Cerebellar nuclear complex (tissue), 1 donor: ENCODE measurements at places on chromosomes 3 and 15.

GRCh38 chr15:101026656-101027272 is 107.6 kb downstream of the LRRK1 start:
- no peak for DNase-seq

DNA sequence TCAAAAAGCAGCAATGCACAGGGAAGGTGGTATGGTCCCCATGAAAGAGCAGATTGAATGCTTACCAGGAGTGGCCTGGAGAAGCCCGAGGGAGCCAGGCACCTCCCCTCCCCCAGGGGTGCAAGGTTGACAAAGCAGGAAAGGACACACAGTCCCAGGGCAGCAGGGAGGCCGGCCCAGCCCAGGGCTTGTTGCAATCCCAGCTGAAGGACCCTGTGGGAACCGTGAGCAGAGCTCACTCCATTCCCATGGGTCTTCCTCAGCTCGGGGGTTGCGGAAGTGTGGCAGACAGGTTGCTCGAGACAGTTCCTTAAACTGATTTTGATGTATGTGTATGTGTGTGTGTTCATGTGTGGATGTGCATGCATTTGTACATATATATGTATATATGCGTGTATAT is 15.8 kb downstream of the UROC1 start:
- DNase-seq = no peak

DNA sequence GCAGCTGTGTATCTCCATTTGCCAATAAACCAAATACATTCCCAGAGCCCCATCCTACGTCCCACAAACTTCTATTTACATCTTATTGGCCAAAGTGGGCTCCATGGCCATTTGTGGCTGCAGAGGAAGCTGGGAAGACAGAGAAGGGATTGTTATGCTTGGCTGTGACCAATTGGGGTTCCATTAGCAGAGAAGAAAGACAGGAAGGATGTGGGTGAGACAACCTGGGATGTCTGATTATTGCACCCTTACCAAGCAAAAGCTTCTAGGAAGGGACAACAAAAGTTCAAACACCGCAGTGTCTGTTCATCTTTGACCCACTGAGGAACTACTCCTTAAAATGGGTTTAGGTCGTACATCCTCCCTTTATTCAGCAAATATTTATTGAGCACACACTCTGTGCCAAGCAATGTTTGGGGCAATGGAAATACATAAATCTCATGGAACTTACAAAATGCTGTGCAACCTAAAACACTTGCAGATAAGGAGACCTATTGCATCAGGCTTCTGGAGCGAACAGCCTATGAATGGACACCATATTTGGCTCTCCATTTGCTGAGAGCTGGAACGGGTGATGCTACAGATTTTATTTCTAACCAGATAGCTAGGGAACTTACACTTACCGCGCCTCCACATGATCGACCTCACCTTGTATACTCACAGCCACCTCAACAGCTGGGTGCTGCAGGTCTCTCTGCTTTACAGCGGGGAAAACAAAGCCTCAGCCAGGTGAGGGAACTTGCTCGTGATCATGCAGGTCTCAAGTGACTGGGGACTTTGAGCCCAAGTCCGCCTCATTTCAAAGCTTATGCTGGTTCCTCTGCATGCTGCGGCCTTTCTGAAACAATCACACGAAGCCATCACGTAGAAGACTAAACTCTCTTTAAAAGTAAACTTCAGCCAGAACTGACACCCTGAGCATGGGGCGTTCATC is 21.4 kb upstream of the NR2E3 start:
- no peak for DNase-seq

DNA sequence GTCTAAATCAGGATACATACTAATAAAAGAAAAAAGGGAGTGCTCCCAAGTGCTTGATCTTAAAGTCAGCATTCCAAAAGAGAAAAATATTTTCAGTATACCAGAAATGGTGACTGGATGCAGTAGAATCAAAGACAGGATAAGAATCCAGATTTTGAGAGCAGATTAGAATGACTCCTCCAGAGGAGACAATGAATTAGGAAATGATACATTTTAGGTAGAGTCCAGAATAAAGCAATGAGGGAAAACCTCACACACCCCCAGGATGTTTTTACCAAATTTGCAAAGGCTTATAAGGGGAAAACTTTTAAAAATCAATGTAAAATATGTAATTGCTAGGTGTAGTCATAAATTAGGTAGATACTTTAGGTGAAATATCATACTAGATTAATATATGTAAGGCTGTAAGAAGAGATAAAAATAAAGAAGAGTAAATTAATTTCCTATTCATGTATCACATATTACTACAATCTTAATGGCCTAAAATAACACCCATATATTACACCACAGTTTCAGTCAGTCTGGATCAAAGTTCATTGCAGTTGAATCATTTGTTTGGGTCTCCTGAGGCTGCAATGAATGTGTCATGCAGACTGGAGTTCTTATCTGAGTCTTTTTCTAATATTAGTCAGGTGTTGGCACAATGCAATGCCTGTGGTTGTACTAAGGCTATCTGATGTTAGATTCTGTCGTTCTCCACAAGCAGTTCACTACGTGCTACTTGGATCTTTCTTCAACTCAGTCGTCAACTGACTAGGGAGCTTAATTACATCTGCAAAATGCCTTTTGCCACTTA is 547.8 kb upstream of the EPHA6 start:
- no peak for DNase-seq

- no peak for DNase-seq
These were observed 403.3 kb upstream of the THBS1 start for GRCh38 chr15:39177561-39177960.

DNA sequence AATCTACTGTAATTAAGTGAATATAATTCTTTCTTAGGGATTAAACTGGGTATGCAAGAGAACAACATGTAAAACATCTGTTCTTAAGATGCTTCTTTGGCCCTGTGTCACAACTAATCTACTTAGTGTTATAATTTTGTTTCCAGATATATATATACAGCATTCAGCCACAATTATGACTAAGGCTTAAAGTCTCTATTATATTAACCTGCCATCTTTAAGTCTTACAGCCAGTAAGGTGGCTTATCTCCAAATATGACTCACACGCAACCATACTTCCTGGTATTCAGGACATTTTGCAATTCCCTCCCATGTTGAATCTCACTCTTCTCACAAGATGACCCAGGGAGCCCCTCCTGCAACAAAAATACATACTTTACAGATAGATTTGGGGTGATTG is 6.6 kb upstream of the KBTBD8 start:
- no peak for DNase-seq

DNA sequence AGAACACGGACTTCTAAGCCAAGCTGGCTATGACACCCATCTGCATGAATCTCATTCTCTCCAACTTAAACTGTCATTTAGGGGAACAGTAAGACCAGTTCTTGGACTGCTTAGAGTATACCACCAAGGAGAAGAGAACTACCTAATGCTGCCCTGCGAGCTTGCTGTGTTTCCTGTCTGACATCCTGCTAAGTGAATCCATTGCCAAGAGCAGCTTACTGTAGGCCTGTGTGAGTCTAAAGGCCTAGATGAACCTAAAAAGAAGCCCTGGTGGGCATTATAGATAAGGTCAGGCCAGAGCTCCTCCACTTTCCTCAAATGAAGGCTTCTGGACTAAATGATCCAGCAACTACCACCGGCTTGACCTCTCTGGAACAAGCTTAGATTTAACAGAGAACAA is 15.0 kb downstream of the LZTFL1 start:
- DNase-seq = no peak

- DNase-seq = no peak
These were observed 4.5 kb upstream of the RPL24 start for GRCh38 chr3:101690972-101691371.

GRCh38 chr15:67585681-67586080 is 43.2 kb downstream of the MAP2K5 start:
- DNase-seq = no peak

DNA sequence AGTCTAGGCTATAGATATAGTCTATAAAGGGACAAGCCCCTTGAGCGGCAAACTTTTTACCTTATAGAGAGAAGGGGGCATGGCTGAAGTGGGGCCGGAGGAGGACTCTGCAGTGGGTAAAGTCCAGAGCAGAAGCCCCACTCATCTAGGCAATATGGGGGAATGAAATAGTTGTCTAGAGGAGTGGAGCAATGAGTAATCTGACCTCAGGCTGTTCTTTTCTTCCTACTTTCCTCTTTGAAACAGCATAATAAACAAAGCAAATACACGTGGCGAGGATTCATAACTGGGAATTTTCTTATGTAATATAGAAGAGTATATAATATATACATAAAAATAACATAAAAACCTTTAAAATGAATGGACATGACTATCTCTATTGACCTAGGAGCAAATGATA is 546.4 kb upstream of the ZNF385D start:
- no peak for DNase-seq

DNA sequence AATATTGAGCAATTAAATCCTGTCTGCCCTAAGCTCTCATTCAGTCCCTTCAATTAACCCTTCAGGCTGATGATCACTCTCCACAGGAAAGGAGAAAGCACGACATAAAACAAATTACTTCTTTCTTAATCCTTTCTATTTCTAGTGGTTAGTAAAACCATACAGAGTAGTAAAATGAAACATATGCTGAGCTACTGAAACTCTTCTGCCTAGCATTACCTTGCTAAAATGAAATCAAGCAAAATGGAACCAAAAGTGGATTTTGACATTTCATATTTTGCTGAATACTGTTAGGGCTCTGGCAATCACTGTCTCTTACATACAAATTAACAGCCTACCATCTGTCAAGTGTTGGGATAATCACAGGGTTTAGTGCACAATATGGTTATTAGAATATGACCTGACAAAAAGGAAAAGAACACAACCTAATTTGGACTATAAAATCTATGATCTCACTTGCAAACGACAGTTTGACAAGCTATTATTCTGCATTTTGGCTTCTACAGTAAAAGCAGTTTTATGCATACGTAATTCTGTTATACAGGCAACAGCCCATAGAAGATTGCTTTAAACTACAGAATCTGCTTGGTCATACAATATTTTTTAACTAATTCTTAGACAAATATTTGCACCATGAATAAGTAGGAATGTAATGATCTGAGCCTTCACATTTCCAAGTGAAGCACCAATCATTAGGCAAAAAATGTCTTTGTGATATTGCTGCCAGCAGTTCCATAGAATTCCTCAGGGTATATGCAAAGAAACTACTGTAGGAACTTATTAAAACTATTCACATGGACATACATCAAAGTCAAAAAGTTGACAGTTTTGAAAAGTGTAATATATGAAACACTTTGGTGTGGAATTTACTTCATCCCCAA is 105.0 kb downstream of the FHIT start:
- no peak for DNase-seq

GRCh38 chr3:111824351-111824750 is 34.7 kb upstream of the PHLDB2 start:
- DNase-seq = no peak

- DNase-seq = no peak
These were observed 134.9 kb upstream of the BFSP2 start for GRCh38 chr3:133264920-133265319.

- no peak for DNase-seq
These were observed 11.9 kb downstream of the P3H2 start for GRCh38 chr3:190108804-190109203.

GRCh38 chr15:38479266-38479665 is 25.3 kb downstream of the FAM98B start:
- no peak for DNase-seq

GRCh38 chr15:38176691-38177090 is 75.9 kb upstream of the SPRED1 start:
- no peak for DNase-seq

DNA sequence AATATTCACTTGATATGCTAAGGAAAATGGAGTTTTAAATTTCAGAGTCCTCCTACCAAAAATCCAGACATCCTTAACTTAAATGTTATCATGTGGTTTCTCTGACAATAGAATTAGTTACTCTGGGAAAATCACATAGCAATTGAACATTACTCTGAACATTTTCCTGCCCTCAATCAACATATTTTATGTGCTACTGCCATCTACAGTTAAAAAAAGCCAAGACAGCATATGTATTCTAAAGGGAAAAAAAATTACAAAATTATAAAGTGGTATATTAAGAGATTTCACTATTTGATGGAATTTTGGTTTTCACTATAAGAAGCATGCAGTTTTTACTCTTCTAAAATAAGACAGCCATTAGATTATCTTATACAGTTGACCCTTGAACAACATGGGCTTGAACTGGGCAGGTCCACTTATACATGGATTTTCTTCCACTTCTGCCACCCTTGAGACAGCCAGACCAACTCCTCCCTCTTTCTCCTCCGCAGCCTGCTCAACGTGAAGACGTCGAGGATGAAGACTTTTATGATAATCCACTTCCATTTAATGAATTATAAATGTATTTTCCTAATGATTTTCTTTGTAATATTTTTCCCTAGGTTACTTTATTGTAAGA is 122.3 kb downstream of the ATP1B3 start:
- DNase-seq = no peak

GRCh38 chr3:52313774-52314188 is 2.3 kb upstream of the DNAH1 start:
- DNase-seq = no peak

DNA sequence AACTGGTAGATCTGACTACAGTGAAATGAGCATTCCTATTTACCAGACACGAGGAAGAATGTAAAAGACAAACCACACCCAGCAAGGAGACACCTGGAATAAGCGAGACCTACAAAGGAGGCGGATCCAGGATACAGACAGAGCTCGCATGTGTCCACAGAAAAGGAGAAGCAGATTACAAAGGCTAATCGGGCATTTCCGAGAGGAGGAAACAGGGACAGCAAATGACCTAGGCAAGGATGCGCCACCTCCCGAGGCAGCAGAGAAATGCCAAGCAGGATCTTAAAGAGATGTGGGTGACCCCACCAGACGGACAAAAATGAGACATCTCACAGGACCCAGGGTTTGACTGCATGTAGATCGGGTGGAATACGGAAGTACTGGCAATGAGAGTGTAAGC is 63.2 kb upstream of the IQSEC1 start:
- no peak for DNase-seq

DNA sequence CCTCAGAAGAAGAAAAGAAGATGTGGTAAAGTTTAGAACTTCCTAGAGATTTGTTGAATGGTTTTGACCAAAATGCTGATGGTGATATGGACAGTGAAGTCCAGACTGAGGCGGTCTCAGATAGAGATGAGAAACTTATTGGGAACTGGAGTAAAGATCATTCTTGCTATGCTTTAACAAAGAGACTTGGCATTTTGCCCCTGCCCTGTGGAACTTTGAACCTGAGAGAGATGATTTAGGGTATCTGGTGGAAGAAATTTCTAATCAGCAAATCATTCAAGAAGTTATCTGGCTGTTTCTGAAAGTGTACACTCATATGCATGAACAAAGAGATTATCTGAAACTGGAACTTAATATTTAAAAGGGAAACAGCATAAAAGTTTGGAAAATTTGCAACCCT is 505.2 kb downstream of the NSUN3 start:
- no peak for DNase-seq

GRCh38 chr3:33364531-33365128 is 75.6 kb downstream of the UBP1 start:
- DNase-seq = no peak

DNA sequence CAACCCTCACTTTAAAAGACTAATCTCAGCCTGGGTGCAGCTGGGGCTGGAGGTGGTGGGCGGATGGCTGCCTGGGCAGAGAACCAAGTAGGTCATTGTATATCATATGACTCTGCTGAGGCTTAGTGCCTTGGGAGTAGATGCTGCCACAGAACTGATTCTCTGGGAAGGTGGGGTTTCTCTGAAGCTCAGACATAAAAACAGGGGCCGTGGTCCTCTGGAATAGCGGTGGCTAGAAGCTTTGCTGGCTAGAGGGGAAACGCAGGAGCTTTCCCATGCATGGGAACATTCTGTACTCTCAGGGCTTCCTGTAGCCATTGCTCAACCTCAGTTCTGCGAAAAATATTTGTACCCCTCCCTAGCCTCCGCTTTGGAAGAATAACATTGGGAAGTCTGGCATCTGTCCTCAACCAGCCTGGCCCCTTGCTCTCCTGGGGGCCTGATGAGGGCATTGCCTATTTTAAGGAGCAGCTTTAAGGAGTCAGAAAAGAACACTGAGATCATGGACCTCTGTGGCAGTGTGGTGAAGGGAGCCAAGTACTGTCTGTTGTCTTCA is 14.7 kb downstream of the TIMP4 start:
- DNase-seq = no peak
